ENCODE measurements at places on chromosomes 6 and 20.
A peak's percentile ranks its signal among the peaks of the same experiment; 100 is the strongest.

DNA sequence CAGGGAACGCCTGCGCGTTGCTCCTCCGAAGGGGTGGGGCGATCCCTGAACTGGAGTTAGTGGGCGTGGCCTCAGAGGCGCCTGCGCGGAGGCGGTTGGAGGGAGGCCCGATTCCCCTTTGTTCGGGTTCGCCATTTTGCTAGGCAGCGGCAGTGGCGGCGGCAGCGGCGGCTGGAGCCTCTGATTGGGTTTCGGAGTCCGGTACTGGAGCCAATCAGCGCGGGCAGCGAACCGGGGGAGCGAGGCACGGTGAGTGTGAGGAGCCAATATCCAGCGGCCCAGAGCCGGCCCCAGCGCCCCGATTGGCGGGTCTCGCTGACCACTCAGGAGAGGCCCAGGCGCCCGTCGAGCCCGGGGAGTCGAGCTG, at the start of gene NFYA:
NFYA (plus strand) TSS at position 139 of the 367 bp plus-strand sequence. CDS start 6,116 bp downstream, outside the sequence.
- DNase-seq: no peak

- DNase-seq: no peak
Measured at GRCh38 chr6:112040956-112041355, 12.9 kb upstream of the CCN6 start.

- peak; percentile 46 for DNase-seq
Measured at GRCh38 chr6:6494677-6495076, 93.8 kb upstream of the LY86 start.

DNA sequence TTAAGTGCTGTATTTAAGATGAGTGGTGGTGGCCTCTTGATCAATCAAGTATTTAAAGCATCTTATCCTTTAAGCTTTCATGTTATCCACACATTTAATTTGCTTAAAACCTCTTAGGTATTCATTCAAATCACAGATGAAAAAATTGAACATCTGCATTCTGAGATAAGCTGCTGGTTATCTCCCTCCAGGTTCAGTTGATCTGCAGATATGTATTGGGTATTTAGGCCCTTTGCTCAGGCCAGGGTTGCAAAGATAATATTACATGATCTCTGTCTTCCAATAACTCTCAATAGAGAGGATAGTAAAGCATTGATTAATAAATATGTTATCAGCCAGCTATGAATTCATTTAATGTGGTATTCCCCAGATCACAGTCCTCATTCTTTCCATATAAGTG, 45.9 kb downstream of the RPS12 start:
- DNase-seq: no peak

DNA sequence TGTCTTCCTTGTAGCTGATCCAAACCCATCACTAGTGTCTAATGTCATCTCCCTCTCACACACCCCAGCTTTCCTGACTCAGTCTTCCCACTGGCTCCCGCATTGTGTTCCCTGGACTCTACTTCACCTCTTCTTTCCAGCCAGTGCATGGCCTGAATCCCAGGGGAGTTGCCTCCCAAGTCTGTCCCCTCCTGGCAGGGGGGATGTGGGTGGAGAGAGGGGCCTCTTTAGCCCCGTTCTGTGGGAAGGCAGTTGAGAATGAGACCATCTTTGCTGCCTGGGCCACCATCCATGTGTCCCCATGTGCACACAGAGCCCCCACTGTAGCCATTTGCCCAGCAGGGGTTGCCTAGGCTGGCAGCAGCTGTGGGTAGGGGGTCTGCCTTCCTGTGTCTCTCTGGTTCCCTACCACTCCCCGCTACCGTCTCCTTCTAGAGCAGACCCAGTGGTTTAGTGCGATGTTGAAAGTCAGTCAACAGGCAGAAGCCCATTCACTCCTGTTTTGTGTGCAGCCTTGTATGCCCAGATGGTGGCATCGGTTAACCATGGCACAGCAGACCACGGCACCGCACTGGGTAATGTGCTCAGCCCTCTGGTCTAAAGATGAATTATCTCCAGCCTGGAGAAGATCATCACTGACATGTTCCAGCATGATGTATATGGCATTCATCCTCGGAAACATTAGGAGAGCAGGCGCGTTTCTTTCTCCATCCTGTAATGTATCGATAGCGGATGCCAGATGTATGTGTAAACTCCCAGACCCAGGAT, 178.8 kb upstream of the SNX9 start:
- DNase-seq: no peak

GRCh38 chr20:7147220-7147601, 379.7 kb downstream of the BMP2 start:
- DNase-seq: no peak

DNA sequence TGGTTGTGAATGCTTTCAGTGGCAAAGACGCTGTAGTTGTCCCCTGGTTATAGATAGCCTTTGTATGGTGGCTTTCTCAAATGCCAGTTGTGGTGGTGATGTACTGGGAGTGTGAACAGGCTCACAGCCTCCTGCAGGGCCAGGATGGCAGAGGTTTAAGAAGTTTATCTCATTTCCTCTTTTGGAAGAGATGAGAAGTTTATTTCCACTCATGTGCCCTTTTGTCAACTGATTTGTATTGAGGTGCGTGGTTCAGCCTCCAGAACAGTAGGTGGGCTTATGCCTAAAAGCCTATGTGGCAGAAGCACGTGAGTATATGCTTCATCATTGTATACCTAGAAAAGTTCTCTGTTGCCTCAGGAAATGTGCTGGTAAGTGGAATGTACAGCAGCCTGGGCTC, 13.7 kb upstream of the ZFP57 start:
- no peak for DNase-seq

- DNase-seq: no peak
Measured at GRCh38 chr20:23366384-23366783, 4.4 kb downstream of the GZF1 start.

DNA sequence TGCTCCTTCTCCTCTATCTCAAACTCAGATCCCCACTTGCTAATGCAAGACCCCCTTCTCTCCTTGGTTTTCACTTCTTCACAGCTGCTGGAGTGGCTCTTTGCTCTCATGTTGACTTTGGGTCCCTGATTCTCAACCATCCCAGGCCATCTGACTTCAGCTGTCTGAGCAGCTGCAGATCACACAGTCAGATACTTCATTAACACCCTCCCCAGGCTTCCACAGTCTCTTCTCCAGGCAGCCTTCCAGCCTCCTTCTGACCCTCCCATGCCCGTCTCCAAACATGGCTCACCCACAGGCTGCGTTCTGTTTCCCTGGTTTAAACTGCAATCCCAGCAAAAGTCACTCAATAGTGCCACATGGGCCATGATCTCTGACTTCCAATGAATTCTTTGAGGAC, 65.4 kb downstream of the HIVEP2 start:
- no peak for DNase-seq

- DNase-seq: no peak
Measured at GRCh38 chr20:64150756-64151632, 13.3 kb upstream of the MYT1 start.

DNA sequence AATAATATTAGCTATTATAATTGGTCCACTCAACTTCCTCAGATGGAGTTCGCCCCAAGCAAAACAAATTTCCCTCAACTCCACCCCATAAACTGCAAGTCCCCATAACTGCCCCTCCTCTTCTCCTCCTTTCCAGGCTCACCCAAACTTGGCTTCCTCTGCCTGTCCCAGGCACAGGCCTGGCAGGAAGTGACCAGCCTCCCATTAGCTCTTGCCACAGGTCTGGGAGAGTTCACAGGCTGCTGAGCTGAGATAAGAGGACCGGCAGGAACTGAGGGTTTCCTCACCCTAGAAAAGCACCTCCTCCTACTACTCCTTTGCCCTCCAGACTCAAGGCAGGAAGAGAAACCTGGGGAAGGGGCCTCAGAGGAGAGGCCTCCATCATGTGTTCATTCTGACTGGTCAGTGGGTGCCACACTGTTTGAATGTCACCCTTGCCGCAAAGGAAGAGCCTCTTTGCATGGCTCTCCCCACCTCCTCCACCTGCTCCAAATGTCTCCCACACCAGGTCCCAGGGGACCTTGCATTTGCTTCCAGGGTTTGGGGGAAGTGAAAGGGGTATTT, 24.5 kb upstream of the SMIM29 start:
- no peak for DNase-seq

- no peak for DNase-seq
Measured at GRCh38 chr20:18362916-18363315, 74.6 kb downstream of the ZNF133 start.

- no peak for DNase-seq
Measured at GRCh38 chr20:41540459-41540858, 77.7 kb downstream of the CHD6 start.

- no peak for DNase-seq
Measured at GRCh38 chr20:62142252-62143080, 728 bp downstream of the PSMA7 start.

- DNase-seq: peak; percentile 58
Measured at GRCh38 chr6:13488015-13488895, 855 bp upstream of the GFOD1 start.

DNA sequence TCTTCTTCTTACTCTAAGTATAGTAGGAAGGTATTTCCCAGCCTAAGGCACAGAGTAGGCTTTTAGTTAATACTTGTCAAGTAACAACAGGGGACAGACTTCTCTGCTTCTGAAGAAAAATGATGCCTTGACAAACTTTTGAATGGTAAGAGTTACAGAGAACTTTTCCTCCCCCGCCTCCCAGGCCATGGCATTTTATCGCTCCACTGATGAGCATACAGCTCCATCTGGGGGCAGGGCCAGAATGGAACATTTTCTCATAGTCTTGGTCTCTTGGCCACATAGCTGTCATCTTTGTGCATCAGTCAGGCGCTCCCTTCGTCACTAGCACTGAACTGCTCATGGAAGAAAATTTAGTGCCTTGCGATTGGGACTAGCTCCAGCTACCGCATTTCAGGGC, 1066.8 kb upstream of the CITED2 start:
- DNase-seq: no peak

DNA sequence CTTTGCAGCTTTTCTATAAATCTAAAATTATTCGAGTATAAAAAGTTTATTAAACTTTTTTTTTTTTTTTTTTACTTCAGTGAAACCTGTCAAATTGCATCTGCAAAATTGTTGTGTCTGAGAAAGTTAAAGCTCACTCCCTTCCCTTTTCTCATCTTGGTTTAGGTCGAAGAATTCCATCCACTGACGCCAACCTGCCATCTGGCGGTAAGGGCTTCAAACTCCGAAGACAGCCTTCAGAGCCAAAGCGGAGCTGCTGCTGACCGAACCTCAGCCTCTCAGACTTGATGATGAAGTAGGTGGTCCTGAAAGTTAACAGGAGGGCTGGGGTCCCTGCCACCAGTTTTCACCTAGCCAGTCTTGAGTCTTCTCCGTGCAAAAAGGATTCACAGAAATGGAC, 29.6 kb upstream of the VAPB start:
- DNase-seq: no peak

- peak; percentile 8 for DNase-seq
Measured at GRCh38 chr6:137283940-137284810, 65.0 kb upstream of the IFNGR1 start.

DNA sequence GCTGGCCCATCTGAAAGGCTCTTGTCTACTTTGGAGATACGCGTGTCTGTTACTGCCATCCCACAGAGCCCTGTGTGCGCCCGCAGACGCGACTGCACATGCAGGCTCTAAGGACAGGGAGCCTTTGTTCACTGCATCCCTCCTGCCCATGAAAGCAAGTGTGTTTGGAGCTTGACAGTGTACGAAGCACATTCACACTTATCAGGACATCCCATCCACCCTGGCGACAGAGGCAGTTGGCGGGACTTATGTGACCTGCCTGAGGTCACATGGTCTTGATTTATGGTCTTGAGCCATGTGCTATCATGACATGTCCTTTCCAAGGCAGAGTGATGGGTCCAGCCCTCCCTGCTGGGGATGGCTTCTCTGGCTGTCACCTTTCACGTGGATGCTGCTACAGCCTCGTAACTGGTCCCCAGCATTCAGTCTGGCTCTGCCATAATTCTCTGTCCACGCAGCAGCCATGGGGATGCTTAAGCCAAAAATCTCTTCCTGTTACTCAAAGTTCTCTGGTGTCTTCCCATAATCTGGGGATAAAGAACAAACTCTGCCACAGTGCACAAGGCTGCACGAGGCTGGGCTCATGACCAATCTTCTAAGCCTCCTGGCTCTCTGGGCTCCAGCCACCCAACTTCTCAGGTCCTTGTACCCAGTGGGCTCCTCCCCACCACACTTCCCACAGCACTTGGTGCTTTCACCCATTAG, 36.3 kb upstream of the FAM83D start:
- no peak for DNase-seq

- no peak for DNase-seq
Measured at GRCh38 chr20:51382111-51382985, 160.2 kb downstream of the NFATC2 start.

DNA sequence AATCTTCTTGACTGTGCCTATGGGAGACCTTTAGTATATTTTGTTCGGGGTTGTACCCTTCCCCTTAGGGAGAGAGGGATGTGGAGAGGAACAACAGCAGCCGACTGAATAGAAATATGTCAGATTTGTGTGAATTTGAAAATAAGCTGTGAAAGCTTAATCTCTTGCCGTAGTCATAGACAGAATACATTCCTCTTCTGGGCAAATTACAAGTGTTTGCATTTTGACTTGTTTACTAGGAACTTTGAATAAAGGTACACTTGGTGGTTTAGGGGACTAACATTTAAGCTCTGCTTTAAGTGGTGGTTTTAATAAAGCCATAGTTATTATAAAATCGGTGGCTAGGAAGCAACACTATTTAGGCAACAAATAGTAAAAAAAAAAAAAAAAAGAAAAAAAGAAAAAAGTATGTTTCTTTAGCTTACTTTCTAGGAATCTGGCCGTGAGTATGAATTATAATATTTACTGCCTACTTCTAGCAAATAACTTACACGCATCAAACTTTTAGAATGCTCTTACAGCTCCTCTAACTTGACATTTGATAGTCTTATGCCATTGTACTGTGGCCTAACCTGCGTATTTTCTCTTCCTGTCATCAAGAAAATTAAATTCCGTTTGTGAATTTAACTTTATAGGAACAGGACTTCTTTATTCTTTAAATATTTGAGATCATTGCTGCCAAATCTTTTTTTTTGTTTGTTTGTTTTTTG, 65.1 kb downstream of the ZBTB2 start:
- no peak for DNase-seq

GRCh38 chr6:130482645-130483390, 117.0 kb downstream of the TMEM200A start:
- no peak for DNase-seq

DNA sequence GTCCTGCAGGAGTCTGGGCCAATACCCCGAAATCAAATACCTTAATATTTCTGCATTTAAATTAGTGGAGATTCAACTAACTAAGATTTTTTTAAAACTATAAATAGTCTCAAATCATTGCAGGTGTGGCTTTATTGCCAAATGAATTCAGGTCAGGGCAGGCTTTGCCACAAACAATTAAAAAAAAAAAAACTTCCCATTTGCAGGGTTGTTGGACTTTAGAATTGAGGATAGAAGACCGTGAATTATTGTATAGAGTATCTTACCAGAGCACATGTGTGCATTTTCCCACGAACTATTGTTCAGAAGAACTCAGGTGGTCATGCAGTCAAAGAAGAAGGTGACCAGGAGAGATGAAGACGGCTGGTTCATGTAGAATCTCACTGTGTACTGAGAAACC, 6.6 kb upstream of the PLEKHG1 start:
- no peak for DNase-seq
